ENCODE measurements at places on chromosomes 6 and 20.

- DNase-seq, result no peak
Measured at GRCh38 chr6:5261545-5262109, 314 bp downstream of the FARS2 start.

GRCh38 chr6:121285041-121285440, 49.2 kb downstream of the TBC1D32 start:
- DNase-seq, result no peak

- no peak for DNase-seq
Measured at GRCh38 chr20:39767352-39767751, 805.2 kb downstream of the DHX35 start.

GRCh38 chr6:87641065-87641692, 51.2 kb downstream of the ORC3 start:
- DNase-seq, result no peak

GRCh38 chr6:26284537-26285142, 80.4 kb upstream of the BTN3A2 start:
- peak; percentile 74 for DNase-seq

DNA sequence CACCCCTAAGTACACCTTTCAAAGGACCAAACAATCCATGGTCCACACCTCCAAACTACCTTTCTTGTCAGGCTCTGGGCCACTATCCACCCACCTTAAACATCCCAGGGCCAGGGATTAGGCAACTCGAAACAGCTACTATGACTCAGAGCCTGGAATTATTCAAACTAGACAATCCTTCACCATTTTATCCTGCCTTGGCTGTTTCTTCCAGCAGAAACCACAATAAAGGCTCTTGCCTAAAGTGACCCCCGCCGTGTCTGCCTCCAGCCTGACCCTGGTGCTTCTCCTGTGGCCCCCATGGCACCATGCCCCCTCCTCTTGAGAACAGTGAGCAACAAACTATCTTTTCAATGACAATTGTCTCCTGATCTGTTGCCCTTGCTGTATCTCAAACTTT, 195.5 kb downstream of the EPM2A start:
- DNase-seq, result no peak

DNA sequence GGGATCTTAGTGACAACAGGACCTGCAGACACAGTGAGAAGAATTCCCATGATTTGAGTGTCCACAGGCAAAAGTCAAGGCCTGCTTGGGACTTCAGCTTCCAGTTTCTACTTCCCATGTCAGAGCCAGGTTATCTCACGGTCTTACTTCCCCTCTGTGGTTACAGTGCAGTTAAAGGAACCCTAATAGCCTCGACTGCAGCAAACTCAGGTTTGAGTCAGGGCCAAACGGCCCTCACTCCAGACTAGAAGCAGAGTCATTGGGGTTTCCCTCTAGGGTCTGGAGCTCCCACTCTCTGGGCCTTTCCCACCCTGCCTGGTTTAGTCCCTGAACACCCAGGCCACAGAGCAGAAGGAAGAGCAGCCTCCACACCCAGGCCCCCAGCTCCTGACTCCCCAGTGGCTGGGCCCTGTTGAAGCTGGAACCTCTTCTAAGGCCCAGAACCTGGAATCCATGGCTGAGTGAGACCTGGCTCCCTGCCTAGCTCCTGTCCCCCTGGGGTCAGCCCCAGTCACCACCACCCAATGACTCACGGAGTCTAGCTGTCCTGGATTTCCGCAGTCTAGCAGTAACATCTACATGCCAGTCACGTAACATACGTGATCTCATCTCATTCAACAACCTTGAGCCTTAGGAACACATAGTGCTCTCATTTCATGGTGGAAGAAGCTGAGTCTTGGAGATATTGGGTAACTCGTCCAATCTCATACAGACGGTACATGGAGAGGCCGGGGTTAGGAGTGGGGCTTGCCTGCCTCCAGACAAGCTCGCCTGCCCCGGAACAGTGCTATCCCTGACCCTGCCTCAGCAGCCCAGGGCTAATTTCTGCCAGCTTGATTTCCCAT, 9.2 kb upstream of the GHRH start:
- DNase-seq, result no peak

DNA sequence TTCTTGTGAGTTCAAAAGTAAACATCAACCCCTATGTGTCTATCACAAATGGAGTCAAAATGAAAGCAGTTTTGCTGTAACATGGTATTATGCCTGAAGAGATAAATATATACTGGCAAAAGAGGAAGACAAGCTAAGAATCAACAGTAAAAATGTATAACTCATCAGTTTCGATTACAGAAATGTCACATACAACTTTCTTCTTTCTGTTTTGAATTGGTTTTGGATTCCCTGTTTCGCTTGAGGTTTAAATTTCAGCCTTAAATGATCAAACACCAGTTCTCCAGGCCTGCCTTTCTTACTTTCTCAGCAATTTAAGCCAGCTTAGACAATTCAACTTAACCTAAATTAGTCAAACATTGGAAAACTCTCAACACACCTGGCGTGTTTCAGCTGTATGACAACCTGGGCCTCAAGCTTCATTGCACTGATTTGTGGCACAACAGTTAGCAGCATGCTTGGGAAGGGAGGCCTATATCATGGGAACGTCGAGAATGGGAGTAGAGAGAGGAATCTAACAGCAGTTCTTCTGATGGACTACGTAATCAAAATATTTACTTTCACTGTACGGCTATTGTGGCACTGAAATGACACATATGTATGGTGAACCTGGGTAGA, 51.9 kb upstream of the MARCKS start:
- DNase-seq, result peak; percentile 15

DNA sequence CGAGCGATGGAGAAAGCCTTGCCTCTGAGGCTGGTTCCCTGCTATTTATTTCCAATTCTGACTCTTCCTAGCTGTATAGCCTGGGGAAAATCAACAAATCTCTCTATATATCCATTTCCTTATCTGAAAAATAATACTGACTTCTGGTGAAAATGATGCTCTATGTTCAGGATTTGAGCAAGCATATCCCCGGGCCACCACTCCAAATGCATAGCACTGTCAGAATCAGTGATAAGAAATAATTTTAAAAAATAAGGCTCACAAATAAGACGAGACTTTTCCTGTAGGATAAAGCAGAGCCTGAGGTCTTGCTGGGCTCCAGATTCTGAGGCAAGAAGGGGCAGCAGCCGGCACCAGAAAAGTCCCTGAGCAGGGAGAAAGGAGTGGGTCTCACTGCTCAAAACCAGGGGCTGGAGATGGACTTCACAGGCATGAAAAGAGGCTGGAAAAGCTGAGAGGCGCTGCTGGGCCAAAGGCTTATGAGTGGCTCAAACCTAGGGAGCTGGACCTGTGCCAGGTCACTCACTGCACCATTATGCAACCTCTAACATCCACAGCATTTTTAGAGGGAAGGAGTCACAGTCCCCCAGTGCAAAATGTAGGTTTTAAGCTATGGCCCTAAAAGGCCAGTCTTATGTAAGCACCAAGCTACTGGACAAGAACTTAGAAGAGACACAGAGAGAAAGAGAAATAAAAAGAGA, 48.1 kb upstream of the SLC17A4 start:
- no peak for DNase-seq

GRCh38 chr20:50388733-50389437, 121.3 kb upstream of the PTPN1 start:
- no peak for DNase-seq

DNA sequence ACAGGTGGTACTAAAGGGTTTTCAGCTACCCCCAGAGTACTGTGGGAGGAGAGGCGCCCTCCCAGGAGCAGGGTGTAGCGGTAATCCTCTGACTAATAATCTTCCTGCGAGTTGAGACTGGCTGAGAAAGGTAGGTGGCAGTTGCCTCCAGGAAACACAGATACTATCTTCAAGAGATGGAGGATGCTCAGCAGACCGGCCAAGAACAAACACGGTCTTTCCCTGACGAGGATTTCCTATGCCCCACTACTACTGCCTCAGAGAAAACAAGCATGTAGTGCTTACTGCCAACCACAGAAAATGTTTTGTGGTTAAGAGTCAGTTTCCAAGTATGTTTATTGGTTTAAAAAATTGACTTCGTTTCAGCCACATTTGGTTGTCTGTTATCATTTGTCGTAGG, 26.8 kb downstream of the C6orf89 start:
- DNase-seq, result no peak

- no peak for DNase-seq
Measured at GRCh38 chr6:123551939-123552707, 84.6 kb downstream of the TRDN start.

DNA sequence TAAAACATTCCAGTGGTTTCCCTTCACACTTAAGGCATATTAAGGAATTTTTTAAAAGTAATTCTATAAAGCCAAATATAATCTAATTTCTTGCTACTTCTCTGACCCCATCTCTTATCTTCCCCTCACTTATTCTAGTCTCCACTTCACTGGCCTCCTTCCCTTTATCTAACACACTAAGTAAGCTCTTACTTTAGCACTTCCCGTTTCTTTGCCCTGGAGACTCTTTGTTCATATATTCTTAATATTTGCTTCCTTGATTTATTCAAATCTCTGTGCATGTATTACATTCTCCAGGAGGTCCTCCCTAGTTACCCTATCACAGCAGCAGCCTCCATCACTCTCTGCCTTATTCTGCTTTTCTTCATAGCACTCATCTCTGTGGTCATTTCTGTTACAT, 20.3 kb downstream of the GTPBP2 start:
- no peak for DNase-seq

GRCh38 chr6:133630651-133631050, 258.3 kb upstream of the TCF21 start:
- DNase-seq, result no peak

DNA sequence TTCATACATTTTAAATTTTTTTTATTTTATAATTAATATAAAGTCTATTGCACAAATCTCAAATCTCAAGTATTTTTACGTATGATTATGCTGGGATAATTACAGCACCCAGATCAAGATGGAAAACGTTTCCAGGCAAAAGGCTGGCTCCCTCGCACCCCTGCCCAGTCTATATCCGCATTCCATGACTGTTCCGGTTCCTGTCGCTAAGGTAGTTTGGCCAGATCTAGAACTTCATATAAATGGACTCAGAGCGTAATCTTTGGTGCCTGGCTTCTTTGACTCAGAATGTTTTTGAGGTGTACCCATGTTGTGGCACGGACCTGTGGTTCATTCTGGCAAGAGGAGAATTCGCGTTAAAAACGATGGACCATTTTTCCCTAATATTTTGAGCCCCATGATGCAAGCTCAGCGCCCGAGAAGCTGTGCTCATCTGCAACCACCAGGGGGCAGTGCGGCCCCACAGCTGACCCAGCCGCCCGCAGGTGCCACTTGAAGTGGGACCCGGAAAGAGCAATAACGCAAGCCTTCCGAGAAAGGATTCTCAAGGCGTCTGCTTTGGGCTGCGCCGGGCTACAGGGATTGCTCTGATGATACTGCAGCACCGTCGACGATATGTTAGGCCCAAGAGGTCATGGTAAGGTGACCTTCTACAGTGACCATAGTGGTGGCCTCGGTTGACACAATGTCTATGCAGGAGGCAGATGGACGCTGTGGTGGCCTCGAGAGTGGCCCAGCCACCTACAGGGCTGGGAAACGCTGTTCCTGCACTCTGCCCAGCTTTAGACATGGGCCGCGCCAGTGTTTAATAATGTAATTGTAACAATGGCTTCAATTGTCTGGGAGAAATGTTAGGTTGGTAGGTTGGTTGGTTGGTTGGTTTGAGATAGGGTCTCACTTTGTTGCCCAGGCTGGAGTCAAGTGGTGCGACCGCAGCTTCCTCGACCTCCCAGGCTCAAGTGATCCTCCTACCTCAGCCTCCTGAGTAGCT, 160.1 kb downstream of the ZMYND8 start:
- peak; percentile 63 for DNase-seq

- no peak for DNase-seq
Measured at GRCh38 chr6:20098267-20098876, 113.9 kb downstream of the MBOAT1 start.

DNA sequence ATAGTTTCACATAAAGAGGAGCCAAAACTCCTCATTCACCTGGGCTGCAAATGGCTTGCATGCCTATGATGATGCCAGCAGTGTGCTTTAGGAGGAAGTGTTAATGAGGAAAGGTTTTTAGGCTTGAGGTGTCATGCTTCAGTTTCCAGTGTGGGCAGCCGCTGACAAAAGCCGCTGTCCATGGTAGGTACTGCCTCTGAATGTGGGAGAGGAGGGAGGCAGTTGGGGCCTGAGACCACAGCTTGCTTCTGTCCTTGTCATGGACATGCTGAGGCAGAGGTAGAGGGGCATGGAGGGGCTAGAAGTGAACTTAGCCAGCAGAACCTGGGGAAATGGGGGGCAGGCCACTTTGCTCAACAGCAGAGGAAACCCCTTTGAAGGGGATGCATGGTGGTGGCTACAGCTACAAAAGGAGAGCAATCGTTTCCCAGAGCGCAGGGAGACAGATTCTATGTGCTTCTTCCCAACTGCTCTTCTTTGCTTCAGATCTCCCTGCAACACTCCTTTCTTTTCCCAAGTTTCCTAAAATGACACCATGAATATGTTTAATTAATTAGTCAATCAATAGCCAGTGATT, 372.1 kb upstream of the CNR1 start:
- peak; percentile 19 for DNase-seq

- DNase-seq, result no peak
Measured at GRCh38 chr6:36576578-36576977, 17.6 kb upstream of the SRSF3 start.

- peak; percentile 75 for DNase-seq
Measured at GRCh38 chr6:39361657-39362486, 39.4 kb upstream of the KCNK16 start.

DNA sequence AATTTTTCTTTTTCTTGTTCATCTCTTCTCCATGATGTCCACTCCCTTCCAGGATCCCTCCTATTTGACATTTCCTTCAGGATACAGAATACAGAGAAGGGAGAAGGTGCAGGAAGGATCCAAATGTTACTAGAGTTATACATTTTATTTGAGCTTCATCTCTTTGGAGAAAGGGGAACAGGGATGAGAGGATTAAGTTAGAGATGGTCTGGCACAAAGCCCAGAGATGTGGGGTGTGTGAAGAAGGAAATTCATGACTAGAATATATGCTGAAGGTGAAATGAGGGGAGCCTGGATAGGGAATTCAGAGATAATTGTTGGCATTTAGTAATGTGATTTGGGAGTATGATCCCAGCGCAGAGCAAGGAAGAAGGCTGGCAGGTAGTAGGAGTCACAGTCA, 22.5 kb upstream of the SRPK1 start:
- no peak for DNase-seq
